ENCODE measurements at places on chromosomes 11 and 22. TPM values are rescaled to one million over a fixed set of nuclear protein-coding genes. Genes with fewer than 3 reads are reported as not detected.

GRCh38 chr11:18567081-18567480 is 21.5 kb downstream of the UEVLD start:
- no peak for DNase-seq

GRCh38 chr11:97905671-97906070 is 1115.1 kb upstream of the CNTN5 start:
- no peak for DNase-seq

Gene APLNR
- total RNA-seq: not detected

Gene OR6T1
- not detected for total RNA-seq
